Left hindlimb (tissue), 1 donor: ENCODE measurements at places on chromosomes 12 and 14.
A peak's percentile ranks its signal among the peaks of the same experiment; 100 is the strongest.

GRCh38 chr14:56787530-56787929 is 22.7 kb downstream of the OTX2 start:
- DNase-seq, result no peak

GRCh38 chr14:26867171-26867757 is 269.4 kb upstream of the NOVA1 start:
- no peak for DNase-seq

DNA sequence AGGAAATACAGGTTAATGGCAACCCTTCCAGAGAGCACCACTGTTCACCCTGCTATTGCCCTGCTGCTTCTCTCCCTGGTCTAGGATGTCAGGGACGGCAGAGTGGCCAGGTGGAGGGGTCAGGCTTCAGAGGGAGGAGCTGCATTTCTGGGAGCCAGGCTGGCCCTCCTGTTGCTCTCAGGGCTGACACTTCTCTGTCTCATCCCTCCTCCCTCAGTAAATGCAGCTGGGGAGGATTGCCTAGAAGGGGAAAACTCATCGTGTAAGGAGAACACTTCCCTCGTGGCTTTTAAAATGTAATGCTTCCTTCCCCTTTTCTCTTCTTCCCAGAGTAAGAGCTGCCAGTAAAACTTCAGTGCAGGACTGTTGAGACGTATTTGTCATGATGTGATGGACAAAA is 20.8 kb downstream of the SUSD6 start:
- DNase-seq, result no peak

- DNase-seq, result no peak
Measured at GRCh38 chr14:85619851-85620250, 89.9 kb downstream of the FLRT2 start.

- no peak for DNase-seq
Measured at GRCh38 chr12:54060975-54061778, 7.5 kb downstream of the HOXC4 start.

DNA sequence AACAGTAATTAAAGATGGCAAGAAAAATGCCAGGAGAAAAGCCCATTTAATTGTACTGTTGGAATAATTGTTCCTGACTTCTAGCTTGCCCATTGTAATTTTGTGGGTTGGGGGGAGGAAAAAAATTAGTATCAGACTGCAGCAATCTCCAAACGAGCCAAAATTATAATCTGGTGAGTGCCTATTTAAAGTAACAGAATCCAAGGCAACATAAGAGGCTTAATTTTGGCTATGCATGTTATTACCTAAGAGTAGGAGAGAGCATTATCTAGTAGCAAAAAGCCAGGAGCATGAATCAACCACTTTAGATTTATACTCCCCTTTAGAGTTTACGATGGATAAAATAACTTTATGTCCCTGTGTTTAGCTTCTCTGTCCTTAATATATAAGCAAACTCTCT is 14.6 kb upstream of the DENND5B start:
- DNase-seq, result no peak

GRCh38 chr12:47989666-47990065 is 14.6 kb downstream of the COL2A1 start:
- peak; percentile 30 for DNase-seq

DNA sequence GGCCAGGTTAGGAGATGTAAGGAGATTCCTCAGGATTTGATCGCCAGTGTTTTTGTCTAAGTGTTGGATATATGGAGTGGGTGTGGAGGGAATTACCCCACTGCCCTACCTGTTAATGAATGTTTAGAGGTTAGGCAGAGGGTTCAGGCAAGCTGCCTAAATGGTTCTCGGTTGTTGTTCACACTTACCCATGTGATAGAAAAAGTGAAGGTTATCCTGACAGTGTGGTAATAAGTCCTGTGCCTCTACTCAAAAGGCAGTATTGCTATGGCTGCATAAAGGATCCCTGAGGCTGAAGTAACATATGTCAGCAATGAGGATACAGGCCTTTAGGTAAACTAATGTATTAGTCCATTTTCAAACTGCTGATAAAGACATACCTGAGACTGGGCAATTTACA is 112.0 kb downstream of the GPHN start:
- no peak for DNase-seq

GRCh38 chr14:104138718-104139459 is 502 bp downstream of the KIF26A start:
- DNase-seq, result peak; percentile 38

- peak; percentile 99 for DNase-seq
Measured at GRCh38 chr12:133080026-133080367, 726 bp upstream of the ZNF140 start.

GRCh38 chr12:43824207-43824775 is 11.6 kb upstream of the TMEM117 start:
- DNase-seq, result no peak

DNA sequence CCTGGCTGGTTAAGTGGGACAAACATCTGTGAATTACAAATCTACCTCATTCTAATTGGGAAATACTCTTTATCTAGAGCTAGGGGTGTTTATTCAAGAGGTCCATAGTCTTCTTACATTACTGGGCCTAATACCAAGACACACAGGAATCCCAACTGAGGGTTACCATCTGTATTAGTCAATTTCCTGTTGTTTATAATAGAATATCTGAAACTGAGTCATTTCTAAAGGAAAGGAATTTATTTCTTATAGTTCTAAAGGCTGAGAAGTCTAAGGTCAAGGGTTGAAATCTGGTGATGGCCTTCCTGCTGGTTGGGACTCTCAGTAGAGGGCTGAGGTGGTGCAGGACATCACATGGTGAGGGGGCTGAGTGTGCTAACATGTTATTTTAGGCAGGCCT is 36.0 kb downstream of the RTRAF start:
- DNase-seq, result no peak

- DNase-seq, result no peak
Measured at GRCh38 chr12:131055596-131056233, 102.0 kb downstream of the ADGRD1 start.

DNA sequence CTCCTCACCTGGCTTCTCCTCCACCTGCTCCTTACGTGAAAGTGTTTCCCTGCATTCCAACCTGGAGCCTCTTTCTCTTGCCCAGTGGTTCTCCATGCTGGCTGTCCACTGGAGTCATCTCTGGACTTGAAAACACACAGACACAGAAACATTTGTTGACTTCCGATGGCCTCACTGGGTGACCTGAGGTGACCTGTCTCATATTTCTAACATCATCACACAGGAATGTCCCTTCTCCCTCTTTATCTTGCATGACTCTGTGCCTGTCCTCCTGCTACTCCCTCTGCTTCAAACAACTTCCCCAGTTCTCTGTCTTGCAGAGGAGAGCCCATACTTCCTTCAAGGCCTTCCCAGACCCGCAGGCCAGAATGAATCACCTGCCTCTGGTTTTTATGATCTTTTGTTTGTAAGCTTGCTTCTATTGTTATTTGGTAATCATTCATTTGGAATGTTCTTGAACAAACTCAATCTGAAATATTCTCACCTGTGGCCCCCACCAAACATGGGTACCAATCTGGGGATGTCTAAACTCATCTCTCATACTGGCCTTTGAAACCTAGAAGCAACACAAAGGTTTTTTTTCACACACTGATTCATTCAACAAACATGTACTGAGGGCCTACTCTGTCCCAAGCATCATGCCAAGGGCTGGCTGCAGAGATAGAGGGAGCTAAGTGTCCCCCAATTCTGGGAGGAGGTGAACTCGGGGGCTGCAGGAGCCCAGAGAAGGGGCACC is 9.7 kb upstream of the RIN3 start:
- no peak for DNase-seq
